ENCODE measurements at places on chromosomes 12 and 14. TPM values are rescaled to one million over a fixed set of nuclear protein-coding genes. Genes with fewer than 3 reads are reported as not detected.

DNA sequence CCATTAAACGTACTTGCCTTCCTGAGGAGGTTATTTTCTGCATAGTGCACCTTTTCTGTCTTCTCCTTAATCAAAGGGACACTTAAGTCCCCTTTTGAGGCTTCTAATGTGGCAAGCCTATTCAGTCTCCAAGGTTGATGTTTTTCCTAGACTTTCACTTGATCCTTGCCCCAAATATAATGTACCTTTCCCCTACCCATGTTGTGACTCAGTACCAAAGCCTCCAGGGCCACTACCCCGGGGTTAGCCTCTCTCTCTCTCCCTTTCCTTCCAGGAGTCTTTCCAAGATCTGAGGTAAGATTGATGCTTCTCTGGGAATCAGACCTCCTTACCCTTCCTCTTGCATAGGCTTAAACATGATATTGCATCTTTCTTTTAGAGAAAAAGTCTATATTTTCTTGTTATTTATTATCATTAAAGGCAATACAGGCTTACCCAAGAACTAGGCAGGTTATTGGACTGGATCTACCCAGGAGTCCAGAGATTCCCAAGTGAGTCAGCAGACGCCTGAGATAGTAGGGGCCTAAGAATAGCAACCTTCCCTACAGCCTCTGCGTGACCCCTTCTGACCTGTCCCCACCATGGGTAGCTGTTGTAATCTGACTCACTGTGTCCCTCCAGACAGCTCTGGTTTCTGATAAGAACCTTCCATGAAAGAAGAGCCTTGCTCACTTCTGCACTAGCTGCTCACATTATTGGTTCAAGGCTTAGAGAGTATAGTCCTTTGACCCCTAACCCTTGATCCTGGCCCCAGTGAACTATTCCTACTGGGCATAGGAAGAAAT is 172.9 kb downstream of the ZFP36L1 start:
- DNase-seq = no peak
- peaks cover 24% of the 10 kb centered on the region for H3K4me1 ChIP-seq
- no peaks in the 10 kb centered on the region for H3K27me3 ChIP-seq
- no peak overlapping the region for H3K4me3 ChIP-seq
- no peaks in the 10 kb centered on the region for H3K36me3 ChIP-seq

DNA sequence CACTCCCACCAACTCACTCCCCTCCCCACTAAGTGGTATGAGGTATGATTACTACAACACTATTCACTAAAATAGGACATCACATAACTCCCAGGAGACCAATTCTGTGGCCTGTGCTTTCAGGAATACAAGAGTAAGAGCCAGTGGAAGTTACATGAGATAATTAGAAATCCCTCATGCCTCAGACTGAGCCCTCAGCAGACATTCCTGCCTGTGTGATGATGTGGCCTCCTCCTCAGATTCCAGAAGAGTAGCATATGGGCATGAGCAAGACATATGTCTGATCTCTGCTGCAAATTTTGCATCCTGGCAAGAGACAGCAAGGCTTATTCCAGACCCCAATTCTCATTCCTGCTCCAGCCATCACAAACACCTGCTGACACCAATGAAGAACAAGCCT is 46.0 kb upstream of the BMP4 start:
- no peaks in the 10 kb centered on the region for H3K36me3 ChIP-seq
- no peaks in the 10 kb centered on the region for H3K4me1 ChIP-seq
- DNase-seq = no peak
- H3K4me3 ChIP-seq = no peak overlapping the region
- H3K27ac ChIP-seq = no peak overlapping the region

- H3K27ac ChIP-seq = no peak overlapping the region
- no peaks in the 10 kb centered on the region for H3K36me3 ChIP-seq
- H3K4me1 ChIP-seq = no peaks in the 10 kb centered on the region
- no peaks in the 10 kb centered on the region for H3K27me3 ChIP-seq
- no peak for DNase-seq
These were observed 20.7 kb downstream of the KCNMB4 start for GRCh38 chr12:70386771-70387170.

- no peak overlapping the region for H3K27ac ChIP-seq
- no peaks in the 10 kb centered on the region for H3K4me1 ChIP-seq
- H3K4me3 ChIP-seq = no peak overlapping the region
- H3K27me3 ChIP-seq = no peaks in the 10 kb centered on the region
- no peaks in the 10 kb centered on the region for H3K36me3 ChIP-seq
These were observed 435.0 kb downstream of the GXYLT1 start for GRCh38 chr12:41709463-41710285.

DNA sequence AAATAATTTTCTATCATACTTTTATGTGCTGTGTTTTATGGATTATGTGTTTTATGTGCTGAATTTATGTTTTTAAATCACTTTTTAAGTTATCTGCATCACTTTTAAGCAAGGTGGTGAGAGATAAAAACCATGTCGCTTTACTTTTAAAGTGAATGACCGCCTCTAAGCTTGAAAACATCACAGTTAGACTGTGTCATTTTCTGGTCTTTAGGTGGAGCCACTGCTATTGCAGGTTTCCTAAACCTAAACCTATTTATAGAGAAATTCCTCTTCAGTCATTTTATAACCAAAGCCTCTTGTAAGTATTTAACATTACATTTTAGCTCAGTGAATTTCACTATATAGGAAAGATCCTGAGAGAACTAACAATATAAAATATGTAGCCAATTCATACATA is 21.0 kb upstream of the MDM2 start:
- H3K36me3 ChIP-seq = no peaks in the 10 kb centered on the region
- peak overlapping the region; percentile 44 for H3K27ac ChIP-seq
- no peak overlapping the region for H3K4me3 ChIP-seq
- H3K27me3 ChIP-seq = no peaks in the 10 kb centered on the region
- peaks cover 14% of the 10 kb centered on the region for H3K4me1 ChIP-seq
- no peak for DNase-seq

GRCh38 chr12:122088179-122088810 is 9.7 kb downstream of the MLXIP start:
- no peak for DNase-seq
- H3K4me3 ChIP-seq = no peak overlapping the region
- H3K4me1 ChIP-seq = peaks cover 20% of the 10 kb centered on the region
- H3K27me3 ChIP-seq = no peaks in the 10 kb centered on the region
- H3K36me3 ChIP-seq = peaks cover 63% of the 10 kb centered on the region
- H3K27ac ChIP-seq = no peak overlapping the region

GRCh38 chr14:85599939-85600338 is 70.0 kb downstream of the FLRT2 start:
- H3K27ac ChIP-seq = no peak overlapping the region
- DNase-seq = peak; percentile 49
- H3K4me3 ChIP-seq = no peak overlapping the region
- H3K4me1 ChIP-seq = no peaks in the 10 kb centered on the region

GRCh38 chr12:53105712-53106439 is 2.6 kb downstream of the SOAT2 start:
- no peak for DNase-seq
- no peaks in the 10 kb centered on the region for H3K27me3 ChIP-seq
- H3K36me3 ChIP-seq = no peaks in the 10 kb centered on the region

GRCh38 chr12:50375802-50376201 is 20.6 kb downstream of the FAM186A start:
- no peaks in the 10 kb centered on the region for H3K27me3 ChIP-seq
- DNase-seq = no peak
- no peaks in the 10 kb centered on the region for H3K4me1 ChIP-seq
- H3K27ac ChIP-seq = no peak overlapping the region
- no peak overlapping the region for H3K4me3 ChIP-seq
- no peaks in the 10 kb centered on the region for H3K36me3 ChIP-seq

DNA sequence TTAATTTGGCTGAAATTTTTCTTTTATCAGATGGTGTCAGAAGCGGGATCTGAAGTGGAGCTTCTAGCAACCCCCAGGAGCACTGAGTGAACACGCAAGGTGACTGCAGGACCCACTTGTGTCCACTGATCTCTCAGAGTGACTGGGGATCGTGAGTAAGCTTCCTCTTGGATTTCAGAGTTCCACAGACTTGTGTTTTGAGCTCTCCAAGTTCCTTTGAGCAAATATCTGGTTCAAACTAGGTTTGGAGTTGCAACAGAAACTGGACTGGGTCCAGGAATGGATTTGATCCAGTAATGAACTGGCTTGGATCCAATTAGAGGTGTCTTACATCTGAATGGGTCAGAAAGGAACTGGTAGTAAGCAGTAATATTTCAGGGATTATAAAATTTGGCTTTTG is 24.7 kb upstream of the B4GALNT1 start:
- no peak for DNase-seq
- no peak overlapping the region for H3K27ac ChIP-seq
- H3K4me1 ChIP-seq = no peaks in the 10 kb centered on the region
- no peaks in the 10 kb centered on the region for H3K36me3 ChIP-seq

GRCh38 chr12:62128175-62128975 is 131.8 kb upstream of the USP15 start:
- DNase-seq = no peak
- no peaks in the 10 kb centered on the region for H3K27me3 ChIP-seq
- no peak overlapping the region for H3K4me3 ChIP-seq

DNA sequence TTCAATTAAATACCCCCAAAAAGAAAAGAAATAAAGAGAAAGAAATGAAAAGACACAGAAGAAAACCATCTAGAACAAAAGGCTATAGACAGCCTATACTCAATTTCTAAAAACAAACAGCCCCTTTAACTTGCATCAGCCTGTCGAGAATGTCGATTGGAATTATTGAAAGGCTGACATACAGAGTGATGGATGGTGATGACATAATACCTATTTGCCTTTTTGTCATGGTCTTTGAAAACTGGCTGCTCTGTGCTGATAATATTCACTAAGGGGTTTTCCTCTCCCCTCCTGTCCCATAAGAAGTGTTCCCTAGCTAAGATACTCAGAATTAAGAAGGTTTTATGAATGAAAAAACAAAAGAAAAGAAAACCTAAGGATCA is 393.7 kb downstream of the SOX5 start:
- no peak overlapping the region for H3K27ac ChIP-seq
- no peaks in the 10 kb centered on the region for H3K4me1 ChIP-seq
- H3K4me3 ChIP-seq = no peak overlapping the region
- DNase-seq = no peak

DNA sequence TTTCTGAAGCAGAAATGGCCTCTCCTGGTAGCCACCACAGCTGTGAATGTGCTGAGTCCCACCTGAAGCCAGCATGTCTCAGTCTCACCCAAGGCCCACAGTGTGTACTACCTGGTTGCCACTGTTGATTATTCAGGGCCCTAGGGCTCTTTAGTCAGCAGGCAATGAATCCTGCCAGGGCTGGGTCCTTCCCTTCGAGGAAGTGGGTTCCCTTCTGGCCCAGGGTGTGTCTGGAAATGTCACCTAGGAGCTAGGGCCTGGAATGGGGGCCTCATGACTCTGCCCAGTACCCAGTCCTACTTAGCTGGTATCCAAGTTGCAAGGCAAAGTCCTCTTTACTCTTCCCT is 207.4 kb downstream of the SYNE2 start:
- peaks cover 5% of the 10 kb centered on the region for H3K36me3 ChIP-seq
- no peak overlapping the region for H3K27ac ChIP-seq
- no peaks in the 10 kb centered on the region for H3K27me3 ChIP-seq
- peak; percentile 11 for DNase-seq
- no peak overlapping the region for H3K4me3 ChIP-seq

DNA sequence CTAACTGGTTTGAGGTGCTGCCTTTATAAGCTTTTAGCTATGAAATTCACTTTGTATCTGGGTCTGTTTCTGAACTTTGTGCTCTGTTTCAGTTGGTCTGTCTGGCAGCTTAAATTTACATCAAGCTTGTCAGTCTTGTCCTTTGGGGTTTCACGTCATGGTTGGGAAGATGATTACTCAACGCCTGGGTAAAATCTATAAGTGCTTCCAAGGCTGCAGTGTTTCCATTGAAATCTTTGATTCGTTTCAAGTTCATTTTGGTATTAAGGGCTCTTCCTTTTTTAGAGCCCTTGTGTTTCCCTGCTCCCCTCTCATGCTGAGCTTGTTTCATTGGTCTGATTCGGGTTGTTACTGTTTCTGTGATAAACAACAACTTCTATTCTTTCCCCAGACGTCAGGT is 58.2 kb downstream of the FBXW8 start:
- H3K27ac ChIP-seq = no peak overlapping the region
- no peaks in the 10 kb centered on the region for H3K4me1 ChIP-seq
- H3K36me3 ChIP-seq = peaks cover 1% of the 10 kb centered on the region

- H3K4me3 ChIP-seq = no peak overlapping the region
- H3K27me3 ChIP-seq = no peaks in the 10 kb centered on the region
- peaks cover 88% of the 10 kb centered on the region for H3K36me3 ChIP-seq
- DNase-seq = no peak
- H3K4me1 ChIP-seq = no peaks in the 10 kb centered on the region
These were observed 16.5 kb downstream of the MYO1A start for GRCh38 chr12:57033431-57033830.

DNA sequence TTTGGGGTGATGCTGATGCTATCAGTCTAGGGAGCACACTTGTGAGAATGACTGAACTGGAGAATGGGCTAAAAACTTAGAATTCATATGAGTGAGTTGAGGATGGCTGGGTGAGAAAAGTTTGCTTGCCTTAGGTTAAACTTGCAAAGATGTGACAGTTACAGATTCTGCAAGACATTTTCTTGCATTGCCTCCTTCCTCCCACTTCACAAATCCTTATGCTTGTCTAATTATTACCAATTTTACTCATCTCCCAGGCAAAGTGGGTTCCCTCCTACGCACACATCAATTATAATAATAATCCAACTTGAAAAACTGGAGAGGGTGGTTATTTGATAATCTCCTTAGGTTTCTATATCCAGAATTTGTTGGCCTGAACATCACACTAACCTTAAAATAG is 50.9 kb downstream of the ATP2B1 start:
- DNase-seq = no peak
- H3K36me3 ChIP-seq = no peaks in the 10 kb centered on the region
- peaks cover 4% of the 10 kb centered on the region for H3K4me1 ChIP-seq
- H3K27ac ChIP-seq = no peak overlapping the region

DNA sequence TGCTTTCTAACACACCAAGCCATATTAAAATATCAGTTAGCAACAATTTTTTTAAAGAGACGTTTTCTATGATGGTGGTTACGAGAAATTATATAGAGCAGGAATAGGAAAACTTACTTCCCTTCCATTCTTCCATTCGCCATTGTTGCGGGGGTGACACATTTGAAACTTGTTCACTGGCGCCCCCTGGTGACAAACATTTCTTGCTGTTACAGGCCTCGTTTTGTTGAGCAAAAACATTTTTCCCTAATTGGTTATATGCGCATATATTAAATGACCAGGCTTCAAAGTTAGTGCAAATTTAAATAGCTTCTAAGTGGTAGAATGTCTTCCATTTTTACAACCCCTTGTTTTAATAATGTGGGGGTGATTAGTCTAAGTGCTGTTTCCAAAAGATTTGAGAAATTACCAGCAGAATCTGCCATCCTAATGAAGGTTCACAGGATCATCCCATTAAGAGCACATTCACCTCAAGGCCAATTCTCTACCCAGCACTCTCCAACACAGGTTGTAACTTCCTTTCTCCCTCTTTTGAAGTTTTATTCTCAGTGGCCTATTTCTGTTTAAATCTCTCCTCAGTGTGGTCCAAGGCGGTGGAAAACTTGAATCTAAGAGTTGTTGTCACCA is 1124.7 kb downstream of the FLRT2 start:
- H3K27ac ChIP-seq = no peak overlapping the region
- H3K4me1 ChIP-seq = no peaks in the 10 kb centered on the region
- DNase-seq = peak; percentile 0
- no peaks in the 10 kb centered on the region for H3K27me3 ChIP-seq
- H3K4me3 ChIP-seq = no peak overlapping the region

Gene LHX5
- polyA plus RNA-seq = not detected

Gene ARPC3
- polyA plus RNA-seq = 507 TPM

Gene RNU4-1
- polyA plus RNA-seq = not detected

Gene KCNH3
- polyA plus RNA-seq = 3.4 TPM

Gene C1QL4
- 0.12 TPM for polyA plus RNA-seq

Gene NAV3
- 0.36 TPM for polyA plus RNA-seq

Gene GZMB
- polyA plus RNA-seq = 0.47 TPM

Gene KSR2
- not detected for polyA plus RNA-seq

Gene HVCN1
- polyA plus RNA-seq = 1.9 TPM

Gene KRT7
- polyA plus RNA-seq = 10.1 TPM

Gene IL22
- not detected for polyA plus RNA-seq

Data from small intestine (tissue), 16 donors.